ENCODE measurements at places on chromosomes 4 and X.

- DNase-seq: no peak
Observed at GRCh38 chr4:176957353-176958118, 164.8 kb upstream of the VEGFC start.

GRCh38 chr4:134470544-134470943 is 269.0 kb upstream of the PABPC4L start:
- no peak for DNase-seq

- no peak for DNase-seq
Observed at GRCh38 chrX:109352066-109352588, 129.8 kb downstream of the GUCY2F start.

GRCh38 chr4:165610679-165611437 is 232.1 kb downstream of the CPE start:
- DNase-seq: no peak

GRCh38 chr4:99300934-99301333 is 10.1 kb upstream of the ADH1A start:
- DNase-seq: no peak

DNA sequence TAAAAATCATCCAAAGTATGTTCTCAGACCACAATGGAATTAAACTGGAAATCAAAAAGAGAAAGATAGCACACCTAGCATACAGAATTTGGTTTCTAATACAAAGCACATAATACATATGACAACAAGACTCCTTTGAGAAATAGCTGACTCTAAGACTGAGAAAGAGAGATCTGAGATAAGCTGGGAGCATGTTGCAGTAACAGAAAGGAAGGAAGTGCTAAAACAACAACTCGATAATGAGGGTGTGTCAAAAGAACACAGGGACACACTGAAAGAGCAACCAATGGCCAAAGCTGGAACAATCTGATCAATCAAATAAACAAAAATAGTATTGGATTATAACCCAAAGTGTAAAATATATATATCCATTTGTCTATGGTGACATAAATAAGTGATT is 586.6 kb downstream of the C4orf33 start:
- DNase-seq: no peak

DNA sequence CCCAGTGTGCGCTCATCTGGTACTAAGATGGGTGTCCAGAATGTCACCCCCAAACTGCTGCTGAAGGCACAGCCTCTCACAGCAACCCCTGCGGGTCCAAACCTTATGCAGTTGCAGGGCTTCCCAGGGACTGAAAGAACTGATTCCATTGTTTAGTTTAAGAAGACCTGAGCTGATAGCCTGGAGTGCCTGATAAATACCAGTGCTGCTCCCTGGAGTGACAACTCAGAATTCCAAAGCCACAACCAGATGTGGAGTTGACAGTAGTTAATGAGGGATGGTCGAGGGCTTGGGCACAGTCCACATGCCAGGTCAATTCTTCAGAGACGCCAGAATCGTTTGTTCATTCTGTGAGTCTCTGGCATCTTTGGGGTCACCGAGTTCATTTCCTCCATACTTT is 71.2 kb downstream of the LNX1 start:
- DNase-seq: no peak

DNA sequence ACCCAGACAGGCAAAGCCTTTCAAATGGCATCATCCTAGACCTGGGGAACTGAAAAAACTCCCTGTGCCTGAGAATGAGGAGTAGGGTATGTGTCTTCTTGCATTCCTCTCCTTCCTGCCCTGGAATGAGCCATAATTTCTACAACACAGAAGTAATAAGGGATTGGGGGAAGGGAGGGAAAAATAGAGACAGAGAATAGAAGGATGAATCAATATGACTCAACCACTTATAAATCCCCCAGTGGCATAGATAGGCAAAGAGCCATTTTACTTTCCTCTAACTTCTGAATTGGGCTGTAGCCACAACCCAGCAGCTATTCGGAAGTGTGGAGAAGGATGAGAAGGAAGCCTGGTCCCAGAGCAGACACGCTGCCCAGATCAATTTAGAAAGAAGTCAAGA is 99.9 kb downstream of the NHS start:
- DNase-seq: no peak

GRCh38 chr4:74134500-74134852 is 23.4 kb upstream of the MTHFD2L start:
- no peak for DNase-seq

- DNase-seq: no peak
Observed at GRCh38 chr4:76035799-76036380, at the start of gene CXCL11. Gene CXCL11, minus strand, starts transcription at chr4:76036070. Its CDS starts 83 bp downstream, at chr4:76035987.

- DNase-seq: no peak
Observed at GRCh38 chr4:184693056-184693455, 40.8 kb downstream of the CENPU start.

- no peak for DNase-seq
Observed at GRCh38 chrX:112746812-112747595, 67.3 kb upstream of the LHFPL1 start.

GRCh38 chr4:1274871-1275270 is 14.8 kb upstream of the MAEA start:
- no peak for DNase-seq

All from memory B cell (primary cell).